NCI-H2029 (cell line): ENCODE measurements at places on chromosomes 12 and 14.

- no peak for DNase-seq
Observed at GRCh38 chr12:31312431-31312830, 13.5 kb downstream of the SINHCAF start.

DNA sequence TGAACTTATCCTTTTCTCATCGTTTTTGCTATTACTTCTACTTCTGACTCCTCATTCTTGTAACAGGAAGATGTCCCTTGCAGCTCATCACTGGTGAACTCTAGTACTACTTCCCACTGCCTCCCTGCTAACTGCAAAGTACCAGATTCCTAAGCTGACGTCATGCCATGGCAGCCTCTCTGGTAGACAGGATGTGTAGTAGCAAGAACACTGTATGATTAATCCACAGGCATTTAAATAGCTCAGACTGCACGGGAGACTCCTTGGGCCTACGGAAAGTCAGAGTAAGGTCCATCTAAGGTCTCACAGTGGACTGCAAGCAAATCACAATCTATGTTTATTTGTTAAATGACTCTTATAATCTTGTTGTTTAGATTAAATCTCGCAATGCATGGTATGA, 43.5 kb downstream of the DNAI7 start:
- DNase-seq = no peak

GRCh38 chr12:87812681-87813080, 216.5 kb downstream of the C12orf50 start:
- no peak for DNase-seq

DNA sequence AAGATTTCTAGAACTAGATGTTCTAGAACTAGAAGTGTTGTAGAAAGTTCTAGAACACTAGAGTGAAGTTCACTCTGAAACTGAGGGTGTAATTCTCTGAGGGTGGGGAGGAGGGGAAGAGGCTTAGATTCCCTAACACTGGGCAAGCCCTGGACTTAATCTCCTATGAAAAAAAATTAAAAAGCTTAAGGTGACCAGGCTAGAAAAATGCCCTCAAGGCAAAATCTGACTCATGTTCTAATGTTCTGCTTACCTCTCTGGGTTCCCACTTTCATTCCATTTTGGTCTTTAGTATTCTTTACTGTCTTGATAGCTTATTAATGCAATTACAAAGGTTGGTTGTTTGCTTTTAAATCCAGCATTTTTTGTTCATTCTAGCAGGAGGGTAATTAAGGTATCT, 101.5 kb downstream of the KICS2 start:
- no peak for DNase-seq

DNA sequence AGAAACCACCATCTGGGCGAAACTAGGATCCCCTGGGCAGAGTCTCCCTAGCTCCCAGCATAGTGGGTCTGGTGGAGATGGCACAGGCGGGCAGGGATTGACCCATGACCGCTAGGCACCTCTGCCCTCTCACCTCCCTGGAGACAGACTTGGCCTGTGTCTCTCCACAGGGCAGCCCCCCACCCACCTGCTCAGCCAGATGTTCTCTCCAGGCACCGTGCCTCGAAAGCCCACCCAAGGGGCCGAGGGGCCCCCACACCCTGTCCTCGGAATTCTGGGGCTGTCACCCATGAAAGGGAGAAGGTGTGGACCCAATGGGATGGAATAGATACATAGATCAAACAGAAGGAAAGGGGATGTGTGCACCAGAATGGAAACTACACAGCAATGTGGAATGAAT, 229.1 kb upstream of the RTL1 start:
- DNase-seq = no peak

DNA sequence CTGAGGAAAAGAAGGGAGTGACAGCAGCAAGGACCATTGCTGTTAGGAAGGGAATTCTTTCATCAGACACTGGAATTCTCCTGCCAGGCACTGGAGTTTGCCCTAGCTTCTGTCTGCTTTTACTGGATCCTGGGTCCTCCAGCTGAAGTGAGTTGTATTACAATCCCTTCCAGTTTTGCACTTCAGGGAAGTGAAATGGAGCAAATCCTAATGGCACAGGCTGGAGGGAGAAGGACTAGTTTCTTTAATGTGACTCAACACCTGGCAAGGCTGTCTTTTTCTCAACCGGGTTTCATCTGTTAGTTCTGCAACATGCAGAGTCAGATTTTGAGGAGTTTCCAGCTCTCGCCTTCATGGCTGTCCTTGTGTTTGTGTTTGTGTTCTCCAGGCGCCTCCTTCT, 45.8 kb downstream of the ETV6 start:
- no peak for DNase-seq

DNA sequence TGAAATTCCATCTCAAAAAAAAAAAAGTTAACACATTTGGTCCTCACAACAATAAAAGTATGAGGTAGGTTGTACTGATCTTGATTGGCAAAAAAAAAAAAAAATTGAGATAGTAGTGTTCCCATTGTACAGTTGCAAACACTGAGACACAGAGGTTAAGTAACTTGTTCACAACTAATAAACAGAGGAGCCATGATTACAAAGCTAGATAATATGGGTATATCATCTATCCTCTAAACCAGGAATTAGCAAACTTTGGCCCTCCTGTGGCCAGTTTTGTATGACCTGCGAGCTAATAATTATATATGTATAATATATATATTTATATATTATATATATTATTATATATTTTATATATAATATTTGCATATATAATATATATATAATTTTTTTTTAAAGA, 2.3 kb upstream of the PSME1 start:
- DNase-seq = no peak

- no peak for DNase-seq
Observed at GRCh38 chr14:93276031-93276716, 56.7 kb downstream of the BTBD7 start.

- DNase-seq = no peak
Observed at GRCh38 chr14:47595552-47595951, 79.9 kb downstream of the MDGA2 start.
